GM23338 (cell line): ENCODE measurements at places on chromosomes 4 and X. TPM values are rescaled to one million over a fixed set of nuclear protein-coding genes. Genes with fewer than 3 reads are reported as not detected.
A peak's percentile ranks its signal among the peaks of the same experiment; 100 is the strongest.

CXCL10 gene
- not detected in 2 replicates for total RNA-seq

CLGN gene
- 2.5 and 4.0 TPM in 2 replicates for total RNA-seq

HPGD gene
- 4.1 and 9.1 TPM in 2 replicates for total RNA-seq

TMPRSS11A gene
- total RNA-seq: not detected in 2 replicates

DNA sequence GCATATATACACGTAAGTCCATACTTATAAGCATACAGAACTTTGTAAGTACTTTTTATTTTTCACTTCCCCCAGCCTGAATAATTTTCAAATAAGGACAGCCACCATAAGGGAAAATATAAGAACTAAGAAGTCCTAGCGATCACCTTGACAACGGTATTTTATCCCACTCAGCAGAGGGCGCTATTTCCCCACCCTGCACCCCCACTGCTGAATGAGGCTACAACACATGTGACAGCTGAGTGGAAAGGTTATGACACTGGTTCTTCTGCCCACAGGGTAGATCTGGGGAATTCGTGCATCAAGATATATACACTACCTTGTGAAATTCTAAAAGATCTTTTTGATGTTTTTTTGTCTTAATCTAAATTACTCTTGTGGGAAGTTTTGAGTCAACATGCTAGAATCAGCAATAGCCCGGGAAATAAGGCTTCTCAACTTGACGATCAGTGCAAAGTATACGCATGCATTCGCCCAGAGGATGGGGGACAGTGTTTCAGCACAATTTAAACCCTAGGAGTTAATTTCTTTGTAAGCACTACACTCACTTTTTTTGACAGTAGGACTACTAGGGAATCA lies 151.5 kb downstream of the CORIN start:
- peak; percentile 71 for DNase-seq

- DNase-seq: no peak
Observed at GRCh38 chrX:25241461-25241860, 225.7 kb upstream of the ARX start.

DNA sequence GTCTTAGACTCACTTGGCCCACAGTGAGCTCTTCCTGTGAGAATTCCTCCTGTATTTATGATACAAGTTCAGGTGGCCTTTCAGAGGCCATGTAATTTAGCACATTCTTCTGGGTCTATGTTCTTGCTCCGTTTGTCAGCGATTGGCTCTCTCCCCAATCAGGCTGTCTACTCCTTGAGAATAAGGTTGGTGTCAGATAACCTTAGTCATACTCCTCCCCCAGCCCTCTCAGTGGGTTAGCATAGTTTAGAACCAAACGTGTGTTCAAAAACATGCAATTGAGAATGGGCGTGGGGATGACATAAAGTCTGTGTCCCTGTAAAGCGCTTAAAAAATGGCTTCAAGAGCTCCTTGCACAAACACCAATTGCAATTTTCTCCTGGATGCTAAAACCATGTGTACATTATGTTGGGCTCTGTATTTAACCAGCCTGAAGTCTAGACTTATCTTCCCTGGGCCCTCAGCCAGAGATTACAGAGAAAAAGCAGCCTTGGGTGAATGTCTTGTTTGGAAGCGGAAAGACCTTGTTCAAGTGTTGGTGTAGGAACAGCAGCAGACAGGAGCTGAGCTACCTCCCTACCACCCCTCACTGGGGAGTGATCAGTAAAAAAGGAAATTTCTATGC lies 9.9 kb upstream of the CT47C1 start:
- DNase-seq: peak; percentile 39

DNA sequence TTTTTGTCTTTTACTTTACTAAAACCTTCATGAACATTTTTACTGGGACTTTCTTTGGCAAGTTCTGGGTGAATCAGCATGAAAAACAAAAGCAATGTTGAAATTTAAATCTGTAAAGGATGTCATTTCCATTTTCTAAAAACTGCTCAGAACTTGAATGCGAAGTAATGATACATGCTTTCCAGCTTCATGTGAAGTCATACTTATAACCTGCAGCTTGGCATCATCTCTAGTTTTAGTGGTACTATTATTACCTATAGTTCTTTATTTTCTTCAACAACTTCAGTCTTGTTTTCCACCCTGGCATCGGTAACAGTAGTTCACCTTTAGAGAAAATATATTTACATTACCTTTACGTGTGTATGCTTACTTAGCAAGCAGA lies 421.4 kb upstream of the DIPK2B start:
- no peak for DNase-seq

- no peak for DNase-seq
Observed at GRCh38 chr4:175413561-175413960, 398.5 kb downstream of the GPM6A start.

DNA sequence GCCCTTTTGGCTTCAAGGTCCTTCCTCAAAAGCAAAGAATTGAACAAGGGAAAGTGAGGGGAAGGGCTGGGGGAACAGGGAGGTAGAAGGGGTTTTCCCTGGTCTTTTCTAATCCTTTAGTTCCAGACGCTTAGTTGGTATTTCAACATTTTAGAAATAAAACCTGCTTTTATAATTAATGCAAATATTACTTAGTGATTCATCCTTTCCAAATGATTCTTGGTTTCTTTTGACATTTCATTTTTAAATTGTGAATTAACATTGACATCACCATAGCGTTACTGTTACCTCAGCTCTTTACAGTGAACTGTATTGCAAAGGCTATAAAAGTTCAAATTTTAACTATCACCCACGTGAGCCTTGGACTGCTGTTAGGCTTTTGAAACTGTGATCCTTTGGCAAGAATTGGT lies 20.9 kb downstream of the NFKB1 start:
- no peak for DNase-seq

GRCh38 chr4:170675568-170676262 lies 586.0 kb upstream of the AADAT start:
- no peak for DNase-seq

GRCh38 chr4:128166982-128167381 lies 105.9 kb downstream of the LARP1B start:
- no peak for DNase-seq
